ENCODE measurements at places on chromosomes 11 and 22.

GRCh38 chr11:80473562-80473961, 1032.7 kb upstream of the TENM4 start:
- DNase-seq = no peak

DNA sequence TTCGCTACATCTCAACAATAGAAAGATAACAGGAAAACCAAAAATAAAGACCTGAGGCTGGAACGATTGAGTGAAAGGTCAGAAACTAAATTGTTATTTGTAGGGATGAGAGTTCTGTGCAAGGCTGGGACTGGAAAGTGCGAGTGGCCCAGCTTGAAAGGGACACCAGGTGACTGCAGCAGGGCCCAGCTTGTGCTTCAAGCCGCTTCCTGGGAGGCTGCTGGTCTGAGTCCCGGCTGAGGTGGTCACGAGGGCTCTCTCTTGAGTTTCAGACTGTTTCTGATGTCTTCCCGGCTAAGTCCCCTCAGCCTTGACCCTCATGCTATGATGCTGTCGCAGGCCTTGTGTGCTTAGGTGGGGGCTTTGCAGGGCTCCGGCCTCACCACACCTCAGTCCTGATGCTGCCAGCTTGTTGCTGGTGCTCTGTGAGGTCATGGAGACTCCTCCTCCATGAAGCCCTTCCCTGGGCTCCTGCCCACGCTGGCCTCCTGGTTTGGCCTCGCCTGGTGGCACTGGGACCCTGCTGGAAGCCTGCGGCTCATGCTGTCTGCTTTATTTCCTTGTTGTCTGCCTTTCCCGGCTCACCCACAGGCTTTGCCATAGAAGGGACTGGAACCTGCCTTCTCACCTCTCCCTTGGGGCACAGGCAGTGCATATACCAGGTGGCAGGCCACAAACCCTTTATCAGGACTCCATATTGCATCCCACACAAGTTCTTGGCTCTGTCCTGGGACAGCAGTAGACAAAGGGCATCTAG, 4.0 kb downstream of the BANF1 start:
- DNase-seq = no peak

DNA sequence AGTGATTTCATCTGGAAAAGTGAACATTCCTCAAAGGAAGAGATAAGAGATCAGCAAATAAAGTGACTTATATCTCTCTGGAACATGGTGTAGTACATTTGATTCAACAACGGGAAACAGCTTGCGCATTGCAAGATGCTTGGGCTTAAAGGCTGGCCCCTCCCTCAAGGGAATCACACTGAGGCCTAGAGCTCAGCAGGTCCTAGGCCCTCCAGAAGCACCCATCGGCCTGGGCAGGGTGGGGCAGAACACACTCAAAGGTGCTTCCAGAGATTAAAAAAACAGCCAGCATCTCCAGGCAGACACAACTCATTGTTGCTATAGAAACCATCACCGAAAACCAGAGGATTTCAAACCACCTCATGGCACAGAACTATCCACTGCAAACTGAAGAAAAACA, 69.0 kb upstream of the ARFGAP3 start:
- DNase-seq = no peak

GRCh38 chr11:125941267-125941618, 4.6 kb upstream of the VSIG10L2 start:
- no peak for DNase-seq

DNA sequence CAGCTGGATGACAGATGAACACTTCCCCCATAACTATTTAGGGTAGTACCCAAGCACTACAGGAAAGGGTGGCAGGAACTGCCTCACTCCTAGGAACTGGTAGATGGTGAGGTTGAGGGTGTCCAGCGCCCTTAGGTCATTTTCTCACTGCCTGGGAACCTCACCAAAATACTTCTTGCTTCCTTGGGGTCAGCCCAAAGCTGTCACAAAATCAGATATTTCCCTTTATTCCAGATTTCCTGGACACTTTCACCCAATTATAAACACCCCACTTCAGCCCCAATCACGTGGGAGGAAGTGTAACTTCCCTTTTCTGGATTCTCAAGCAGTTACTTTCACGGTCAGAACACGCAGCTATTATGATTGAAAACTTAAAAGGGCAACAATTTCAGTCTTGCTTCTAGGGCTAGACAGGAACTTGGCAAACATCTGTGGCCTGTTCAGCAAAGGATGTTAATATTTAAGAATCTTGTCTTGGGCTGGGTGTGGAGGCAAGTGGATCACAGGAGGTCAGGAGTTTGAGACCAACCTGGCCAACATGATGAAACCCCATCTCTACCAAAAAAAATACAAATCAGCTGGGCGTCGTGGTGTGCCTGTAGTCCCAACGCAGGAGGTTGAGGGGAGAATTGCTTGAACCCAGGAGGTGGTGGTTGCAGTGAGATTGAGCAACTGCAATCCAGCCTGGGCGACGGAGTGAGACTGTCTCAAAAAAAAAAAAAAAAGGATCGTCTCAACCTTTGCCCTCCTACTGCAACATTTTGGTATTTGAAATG, 4.0 kb downstream of the FTH1 start:
- DNase-seq = no peak

GRCh38 chr11:118878163-118878563, 5.5 kb upstream of the CXCR5 start:
- DNase-seq = no peak

GRCh38 chr11:74278721-74279161, 32.7 kb downstream of the P4HA3 start:
- no peak for DNase-seq

DNA sequence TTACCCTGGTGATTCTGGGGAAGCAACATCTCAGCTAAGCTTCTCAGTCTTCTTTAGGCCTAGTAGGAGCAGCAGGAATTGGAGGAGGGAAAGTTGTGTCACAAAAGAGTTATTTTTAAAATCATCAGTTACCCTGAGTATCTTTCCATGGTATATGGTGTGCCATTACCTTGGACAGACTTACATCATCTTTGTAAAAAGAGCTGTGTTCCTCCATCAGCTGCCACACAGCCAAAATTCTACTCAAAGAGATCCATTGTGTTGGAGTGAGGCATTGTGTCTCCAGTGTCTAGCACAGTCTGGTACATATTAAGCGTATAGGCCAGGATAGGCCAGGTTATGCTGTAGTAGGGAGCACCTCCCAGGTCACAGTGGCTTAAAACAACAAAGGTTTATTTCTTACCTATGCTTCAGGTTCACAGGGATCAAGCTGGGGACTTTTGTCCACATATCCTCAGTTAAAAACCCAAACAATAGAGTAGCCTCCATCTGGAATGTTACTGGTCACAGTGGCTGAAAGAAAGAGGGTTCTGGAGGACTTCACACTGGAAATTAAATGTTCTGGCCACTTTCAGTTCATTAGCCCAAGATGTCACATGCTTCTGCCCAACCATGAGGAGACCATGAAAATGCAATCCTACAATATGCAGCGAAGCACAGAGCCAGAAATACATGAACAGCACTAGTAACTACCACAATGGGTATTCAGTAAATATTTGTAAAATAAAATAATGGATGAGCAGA, 9.9 kb upstream of the TMPRSS5 start:
- no peak for DNase-seq

DNA sequence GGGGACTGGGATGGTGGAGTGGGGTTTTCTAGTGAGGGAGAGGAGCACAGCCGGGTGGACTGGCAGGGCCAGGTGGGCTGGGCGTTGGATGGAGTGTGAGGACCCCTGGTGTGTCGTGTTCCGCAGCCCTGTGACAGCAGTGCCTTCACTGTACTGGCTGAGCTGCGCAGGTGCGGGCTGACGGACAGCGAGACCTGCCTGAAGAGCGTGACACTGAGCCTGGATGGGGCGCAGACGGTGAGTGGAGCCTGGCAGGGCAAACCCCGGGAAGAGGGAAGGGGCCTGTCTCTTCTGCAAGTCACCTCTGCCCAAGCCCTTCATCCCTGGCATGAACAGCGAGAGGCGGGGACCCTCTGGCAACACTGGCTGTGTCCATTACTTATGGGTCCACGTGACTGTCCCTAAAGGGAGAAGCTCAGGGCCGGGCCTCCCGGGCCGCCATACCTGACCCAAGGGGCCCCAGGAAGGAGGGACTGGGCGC, 10.0 kb downstream of the MUC5AC start:
- no peak for DNase-seq

DNA sequence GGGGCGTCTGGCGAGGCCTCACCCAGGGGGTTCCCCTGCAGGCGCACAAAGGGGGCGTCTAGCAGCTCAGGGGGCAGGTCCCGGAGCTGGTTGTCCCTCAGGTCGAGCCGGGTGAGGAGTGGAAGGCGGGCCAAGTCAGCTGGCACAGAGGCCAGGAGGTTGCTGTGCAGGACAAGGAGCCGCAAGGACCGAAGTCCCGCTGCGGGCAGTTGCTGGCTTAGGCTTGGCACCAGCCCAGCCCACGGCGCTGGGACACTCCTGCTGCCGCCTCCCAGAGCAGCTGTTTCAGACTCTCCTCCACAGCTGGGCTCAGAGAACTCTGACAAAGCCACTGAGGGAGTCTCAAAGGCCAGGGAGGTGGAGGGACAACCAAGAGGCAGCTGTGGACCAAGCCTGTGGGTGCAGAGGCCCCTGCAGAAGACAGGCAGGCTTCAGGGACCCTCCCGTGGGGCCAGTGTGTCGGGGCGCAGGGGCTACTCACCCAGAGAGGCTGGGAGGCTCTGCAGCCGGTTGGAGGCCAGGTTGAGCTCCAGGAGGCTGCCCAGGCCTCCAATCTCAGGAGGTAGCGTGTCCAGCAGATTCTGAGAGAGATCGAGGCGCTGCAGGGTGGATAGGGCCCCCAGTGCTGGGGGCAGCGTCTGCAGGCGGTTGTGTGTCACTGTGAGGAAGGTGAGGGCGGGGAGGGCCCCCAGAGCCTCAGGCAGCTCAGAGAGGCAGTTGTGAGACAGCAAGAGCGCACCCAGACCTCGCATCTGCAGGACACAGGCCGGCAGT, 2.2 kb downstream of the PIDD1 start:
- DNase-seq = no peak

GRCh38 chr22:48376428-48376827, 1451.2 kb downstream of the BRD1 start:
- no peak for DNase-seq

DNA sequence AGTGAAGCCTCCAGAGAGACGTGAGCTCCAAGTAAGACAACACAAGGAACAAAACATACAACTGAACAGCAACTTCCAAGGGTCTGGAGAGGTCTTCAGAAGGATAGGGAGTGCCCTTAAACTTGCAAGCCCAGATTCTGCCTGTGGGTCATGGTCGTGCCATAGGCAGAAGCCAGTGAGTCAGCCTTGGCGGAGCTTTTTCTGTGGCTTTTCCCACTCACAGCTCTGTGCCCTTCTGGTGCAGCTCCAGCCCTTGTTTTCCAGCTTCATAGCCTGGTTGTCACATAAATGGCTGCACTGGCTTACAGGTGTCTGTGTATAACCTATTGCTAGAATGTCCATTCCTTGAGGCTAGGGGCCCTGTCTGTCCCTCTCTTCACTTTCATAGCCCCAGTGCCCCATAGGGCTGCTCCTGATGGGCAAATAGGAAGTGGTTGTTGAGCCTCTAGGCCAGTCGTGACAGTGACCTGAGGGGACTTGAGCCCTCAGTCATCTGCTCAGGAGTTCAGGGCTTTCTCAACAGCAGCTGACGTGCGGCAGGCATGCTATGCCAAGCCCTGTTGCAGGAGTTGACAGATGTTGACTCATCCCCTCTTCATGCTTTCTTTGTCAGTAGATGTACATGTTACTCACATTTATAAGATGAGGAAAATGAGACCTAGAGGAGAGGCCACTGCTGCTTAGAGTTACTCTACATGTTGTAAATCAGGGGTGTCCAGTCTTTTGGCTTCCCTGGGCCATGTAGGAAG, 7.4 kb downstream of the MED15 start:
- DNase-seq = no peak

DNA sequence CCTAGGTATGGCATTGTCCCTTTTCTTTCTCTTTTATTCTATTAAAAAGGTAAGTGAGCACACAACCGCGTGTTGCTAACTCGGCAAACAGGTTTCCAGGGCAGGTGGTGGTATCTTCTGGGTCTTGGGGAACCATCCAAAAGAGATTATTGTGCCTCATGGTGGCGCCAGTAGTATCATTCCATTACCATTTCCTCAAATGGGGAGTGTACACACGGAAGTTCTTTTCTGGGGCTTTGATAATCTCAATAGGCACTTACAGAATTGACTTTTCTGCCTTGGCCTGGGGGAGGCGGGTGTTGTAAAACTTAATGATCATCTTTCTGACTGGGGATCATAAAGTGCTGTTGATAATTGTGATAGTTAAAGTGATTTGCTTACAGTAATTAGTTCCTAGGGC, 234.1 kb downstream of the KIRREL3 start:
- DNase-seq = no peak

DNA sequence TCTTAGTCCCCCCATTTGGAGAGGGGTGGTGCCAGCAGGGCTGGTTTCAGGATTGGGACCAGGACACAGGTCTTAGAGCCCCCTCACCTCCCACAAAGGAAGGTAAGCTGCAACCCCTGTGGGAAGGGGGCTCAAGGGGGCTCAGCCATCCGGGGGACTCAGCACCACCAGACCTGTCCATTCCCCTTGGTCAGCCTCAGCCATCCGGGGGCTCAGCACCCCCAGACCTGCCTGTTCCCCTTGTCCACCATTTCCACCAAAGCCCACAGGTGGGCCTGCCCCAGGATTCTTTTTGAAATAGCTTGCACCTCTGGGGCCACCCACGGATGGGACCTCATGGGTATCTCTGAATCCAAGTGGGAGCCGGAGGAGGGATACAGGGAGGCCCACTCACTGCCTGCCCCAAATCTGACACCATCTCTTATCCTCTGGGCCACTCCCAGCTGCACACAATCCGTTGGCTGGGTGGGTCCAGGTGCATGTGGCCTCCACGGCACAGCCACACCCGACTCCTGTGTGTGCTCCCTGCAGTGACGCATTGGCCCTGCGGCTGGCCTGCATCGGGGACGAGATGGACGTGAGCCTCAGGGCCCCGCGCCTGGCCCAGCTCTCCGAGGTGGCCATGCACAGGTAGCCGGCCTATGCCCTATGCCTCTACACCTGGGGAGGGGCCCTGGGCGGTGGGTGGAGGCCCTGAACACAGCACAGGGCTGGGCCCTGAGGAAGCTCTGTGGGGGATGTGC, 15.9 kb downstream of the MCAT start:
- DNase-seq = no peak

GRCh38 chr22:23824476-23825245, 14.1 kb downstream of the DERL3 start:
- no peak for DNase-seq

DNA sequence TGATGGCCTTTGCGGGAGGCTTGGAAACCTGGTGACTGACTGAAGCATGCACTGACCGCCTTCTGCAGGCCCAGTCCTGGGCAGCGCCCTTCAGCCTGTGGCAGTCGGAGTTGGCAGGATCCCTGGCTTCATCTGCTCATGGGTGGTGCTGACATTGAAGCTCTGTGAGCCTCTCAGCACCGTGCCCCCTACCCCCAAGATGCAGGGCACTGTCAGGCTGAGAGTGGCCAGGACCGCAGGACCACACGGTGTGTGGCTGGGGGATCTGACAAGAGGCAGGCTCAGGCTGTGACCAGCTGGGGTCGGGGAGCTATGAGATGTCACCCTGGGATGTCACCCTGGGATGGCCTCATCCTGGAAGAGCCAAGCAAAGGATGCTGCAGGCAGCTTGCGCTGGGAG, 32.7 kb downstream of the TBC1D22A start:
- DNase-seq = no peak

GRCh38 chr11:131474947-131475346, 104.5 kb downstream of the NTM start:
- no peak for DNase-seq

GRCh38 chr22:38028344-38029130, 28.7 kb upstream of the PICK1 start:
- no peak for DNase-seq

Measured in stimulated activated CD8-positive, alpha-beta memory T cell treated with anti-CD3 and anti-CD28 coated beads, Interleukin-4, amount 100 ng/mL, for 1 hour (primary cell).